ENCODE measurements at places on chromosomes 7 and 10. TPM values are rescaled to one million over a fixed set of nuclear protein-coding genes. Genes with fewer than 3 reads are reported as not detected.

DNA sequence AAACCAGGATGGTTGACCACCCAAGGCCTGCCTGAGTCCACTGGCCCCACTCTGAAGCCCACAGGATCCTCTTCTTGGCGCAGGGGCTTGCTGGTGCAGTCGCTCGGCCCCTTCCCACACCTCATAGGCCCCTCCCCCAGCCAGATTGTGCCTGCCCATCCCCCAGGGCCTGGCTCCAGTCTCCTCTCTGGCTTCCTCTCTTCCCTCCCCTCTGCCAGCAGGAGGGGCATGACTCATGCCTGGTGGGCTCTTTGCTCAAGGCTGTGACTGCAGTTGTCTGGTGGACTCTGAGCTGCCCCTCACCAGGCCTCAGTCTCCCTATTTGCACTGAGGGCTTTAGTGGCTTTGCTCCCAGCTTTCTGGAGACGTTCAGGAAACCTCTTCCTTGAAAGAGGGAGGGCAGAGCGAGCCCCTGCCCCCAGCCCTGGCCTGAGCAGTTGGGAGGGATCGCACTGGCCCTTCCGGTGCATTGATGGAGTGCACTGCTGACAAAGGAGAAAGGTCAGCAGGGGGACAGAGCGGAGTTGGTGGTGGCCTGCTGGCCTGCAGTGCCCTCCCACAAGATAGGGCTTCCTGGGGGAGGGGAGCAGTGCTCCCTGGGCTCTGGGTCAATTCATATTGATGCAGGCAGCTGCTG lies 60.7 kb downstream of the ZMIZ1 start:
- peaks cover 15% of the 10 kb centered on the region for H3K4me1 ChIP-seq
- no peak for DNase-seq
- no peaks in the 10 kb centered on the region for H3K27me3 ChIP-seq
- no peak overlapping the region for H3K4me3 ChIP-seq
- no peak overlapping the region for H3K27ac ChIP-seq

DNA sequence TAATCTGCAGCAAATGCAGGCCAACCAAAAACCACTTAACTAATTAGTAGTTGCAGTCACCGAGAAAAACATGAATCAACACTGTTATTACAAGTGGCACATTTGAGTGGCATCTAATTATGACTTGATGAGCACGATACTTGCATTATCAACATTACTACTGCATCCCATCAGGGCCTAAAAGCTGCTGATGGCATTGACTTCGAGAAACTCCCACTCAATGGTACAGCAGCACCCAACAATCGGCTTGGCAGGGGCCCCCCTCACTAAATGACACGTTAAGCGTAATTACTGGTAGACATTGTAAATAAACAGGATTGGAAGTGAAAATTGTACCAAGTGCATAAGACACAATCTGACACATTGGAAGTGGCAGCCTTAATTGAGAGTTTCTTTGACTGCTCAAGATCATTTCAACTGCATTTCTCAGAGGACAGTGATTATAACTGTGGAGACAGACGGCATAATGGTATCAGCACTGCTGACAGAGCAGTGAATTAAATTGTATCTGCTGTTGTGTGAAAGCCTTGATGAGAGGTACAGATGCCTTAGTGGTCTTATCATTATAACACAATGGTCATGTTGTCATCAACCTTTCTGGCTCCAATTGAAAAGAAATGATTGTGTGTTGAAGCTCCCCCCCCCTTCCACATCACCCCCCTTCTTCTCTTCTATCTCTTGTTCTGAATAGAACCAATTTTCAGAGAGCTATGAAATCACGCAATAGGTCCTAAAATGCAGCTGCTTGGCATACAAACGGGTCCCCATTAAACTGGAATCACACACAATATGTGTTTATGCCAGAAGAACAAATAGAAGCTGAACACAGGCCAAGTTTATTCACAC lies 43.4 kb downstream of the SHTN1 start:
- DNase-seq: no peak
- H3K27ac ChIP-seq: no peak overlapping the region
- H3K36me3 ChIP-seq: no peaks in the 10 kb centered on the region

GRCh38 chr7:2520761-2521290 lies 1.3 kb downstream of the LFNG start:
- H3K4me1 ChIP-seq: peaks cover 32% of the 10 kb centered on the region
- no peaks in the 10 kb centered on the region for H3K27me3 ChIP-seq
- peak overlapping the region; percentile 98 for H3K4me3 ChIP-seq
- peaks cover 33% of the 10 kb centered on the region for H3K36me3 ChIP-seq
- DNase-seq: no peak

DNA sequence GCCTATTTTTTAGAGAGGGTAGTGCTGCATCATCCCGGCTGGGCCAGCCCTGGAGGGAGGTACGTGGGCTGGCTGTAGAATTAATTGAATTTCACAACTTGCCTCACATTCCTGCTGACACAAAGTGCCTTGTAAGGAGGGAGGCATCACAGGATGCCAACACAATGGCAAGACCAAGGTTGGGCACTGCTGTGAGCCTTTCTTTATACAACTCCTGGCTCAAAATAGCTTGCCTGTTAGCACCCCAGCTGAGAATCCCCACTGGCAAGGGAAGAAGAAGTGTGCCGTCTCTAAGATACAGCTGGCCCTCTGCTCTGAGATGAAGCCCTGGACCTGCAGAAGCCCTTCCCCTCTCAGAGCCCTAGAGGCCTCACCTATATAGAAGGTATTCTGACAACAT lies 873.9 kb downstream of the GRID1 start:
- H3K4me3 ChIP-seq: no peak overlapping the region
- H3K36me3 ChIP-seq: no peaks in the 10 kb centered on the region
- H3K27ac ChIP-seq: no peak overlapping the region
- no peak for DNase-seq

GRCh38 chr7:24283897-24284698 lies at the start of gene NPY:
NPY (plus strand) TSS chr7:24284190; CDS start chr7:24285241, 1,051 bp downstream.
- peak; percentile 28 for DNase-seq
- H3K36me3 ChIP-seq: peaks cover 2% of the 10 kb centered on the region
- peak within 1 kb of the TSS; percentile 24 for H3K4me3 ChIP-seq
- H3K4me1 ChIP-seq: peaks cover 16% of the 10 kb centered on the region
- H3K27me3 ChIP-seq: peaks cover 51% of the 10 kb centered on the region
- H3K27ac ChIP-seq: no peak within 1 kb of the TSS

DNA sequence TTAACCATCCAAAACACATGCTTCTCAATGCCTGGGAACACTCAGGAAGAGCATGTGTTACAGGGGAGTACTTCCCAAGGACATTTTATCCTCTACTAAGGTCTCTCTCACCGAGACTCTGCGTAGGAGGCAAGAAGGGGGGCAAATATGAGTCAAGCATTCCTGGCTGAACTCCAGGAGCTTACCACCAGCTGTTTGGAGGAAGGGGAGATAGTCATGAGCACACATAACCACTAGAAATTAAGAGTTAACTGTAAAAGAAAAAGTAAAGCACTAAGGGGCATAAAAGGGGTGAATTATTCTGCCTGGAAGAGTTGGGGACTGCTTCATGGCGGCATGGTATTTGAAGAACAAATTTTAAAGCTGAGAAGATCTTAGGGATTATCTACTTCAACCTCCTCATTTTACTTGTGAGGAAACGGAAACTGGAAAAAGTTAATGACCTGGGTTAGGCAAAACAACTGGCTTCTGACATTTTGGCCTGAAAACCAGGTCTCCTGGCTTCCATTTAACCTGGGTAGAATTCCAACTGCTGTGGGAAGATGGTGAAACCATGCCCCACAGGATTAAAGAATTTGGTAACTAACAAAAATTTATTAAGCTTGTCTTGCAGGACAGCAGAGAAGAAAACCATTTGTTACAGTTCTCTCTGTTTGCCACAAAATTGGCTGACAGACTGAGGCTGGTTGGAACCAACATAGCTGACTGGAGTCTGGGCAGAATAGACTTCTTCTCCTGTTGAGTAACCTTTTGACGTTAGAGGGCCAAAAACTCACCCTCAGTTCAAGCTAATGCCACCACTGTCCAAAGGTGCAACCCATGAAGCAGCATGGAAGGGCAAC lies 85.5 kb downstream of the SLC25A13 start:
- no peak overlapping the region for H3K4me3 ChIP-seq
- H3K27ac ChIP-seq: no peak overlapping the region
- no peaks in the 10 kb centered on the region for H3K27me3 ChIP-seq
- H3K36me3 ChIP-seq: no peaks in the 10 kb centered on the region

GRCh38 chr10:131204406-131205152 lies 106.9 kb downstream of the TCERG1L start:
- DNase-seq: no peak
- H3K36me3 ChIP-seq: no peaks in the 10 kb centered on the region
- H3K27ac ChIP-seq: no peak overlapping the region
- H3K4me3 ChIP-seq: no peak overlapping the region

GRCh38 chr10:73902351-73902750 lies 8.6 kb upstream of the PLAU start:
- no peaks in the 10 kb centered on the region for H3K36me3 ChIP-seq
- H3K4me1 ChIP-seq: peaks cover 14% of the 10 kb centered on the region
- no peak overlapping the region for H3K27ac ChIP-seq

DNA sequence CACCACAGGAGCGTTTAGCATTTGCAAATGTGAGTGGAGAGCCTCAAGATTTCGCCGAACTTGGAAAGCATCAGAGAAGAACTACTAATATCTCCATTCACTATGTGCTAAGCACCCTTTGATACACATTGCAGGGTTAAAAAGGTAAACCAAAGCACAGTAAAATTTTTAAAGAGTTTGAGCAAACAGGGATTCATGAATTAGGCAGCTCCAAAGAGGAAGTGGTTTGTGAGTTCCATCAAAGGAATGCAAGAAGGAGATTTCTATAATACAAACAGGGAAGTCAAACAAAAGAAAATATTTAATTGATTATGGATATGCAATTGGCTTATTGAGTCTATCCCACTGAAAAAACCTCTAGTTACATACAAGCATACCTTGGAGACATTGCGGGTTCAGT lies 81.1 kb upstream of the TMEM72 start:
- no peaks in the 10 kb centered on the region for H3K36me3 ChIP-seq
- DNase-seq: no peak
- peaks cover 4% of the 10 kb centered on the region for H3K27me3 ChIP-seq
- no peak overlapping the region for H3K27ac ChIP-seq
- no peaks in the 10 kb centered on the region for H3K4me1 ChIP-seq

GRCh38 chr7:47039904-47040303 lies 542.0 kb downstream of the TNS3 start:
- no peaks in the 10 kb centered on the region for H3K27me3 ChIP-seq
- no peak overlapping the region for H3K4me3 ChIP-seq
- DNase-seq: no peak
- no peaks in the 10 kb centered on the region for H3K36me3 ChIP-seq
- H3K4me1 ChIP-seq: no peaks in the 10 kb centered on the region
- H3K27ac ChIP-seq: no peak overlapping the region

Gene CEP55
- total RNA-seq: 81.1 TPM

Gene ZNF655
- total RNA-seq: 101 TPM

Gene GHRHR
- not detected for total RNA-seq

Gene HMX3
- total RNA-seq: not detected

Gene CFAP69
- total RNA-seq: not detected

Gene ZNF239
- total RNA-seq: 1.1 TPM

Gene SPAM1
- not detected for total RNA-seq
